ENCODE measurements at places on chromosomes 1 and 21.

GRCh38 chr1:158434741-158435140 lies 8.7 kb upstream of the OR10K2 start:
- no peak for DNase-seq

- DNase-seq: no peak
These were observed 254.3 kb upstream of the DAB1 start for GRCh38 chr1:57678138-57678537.

DNA sequence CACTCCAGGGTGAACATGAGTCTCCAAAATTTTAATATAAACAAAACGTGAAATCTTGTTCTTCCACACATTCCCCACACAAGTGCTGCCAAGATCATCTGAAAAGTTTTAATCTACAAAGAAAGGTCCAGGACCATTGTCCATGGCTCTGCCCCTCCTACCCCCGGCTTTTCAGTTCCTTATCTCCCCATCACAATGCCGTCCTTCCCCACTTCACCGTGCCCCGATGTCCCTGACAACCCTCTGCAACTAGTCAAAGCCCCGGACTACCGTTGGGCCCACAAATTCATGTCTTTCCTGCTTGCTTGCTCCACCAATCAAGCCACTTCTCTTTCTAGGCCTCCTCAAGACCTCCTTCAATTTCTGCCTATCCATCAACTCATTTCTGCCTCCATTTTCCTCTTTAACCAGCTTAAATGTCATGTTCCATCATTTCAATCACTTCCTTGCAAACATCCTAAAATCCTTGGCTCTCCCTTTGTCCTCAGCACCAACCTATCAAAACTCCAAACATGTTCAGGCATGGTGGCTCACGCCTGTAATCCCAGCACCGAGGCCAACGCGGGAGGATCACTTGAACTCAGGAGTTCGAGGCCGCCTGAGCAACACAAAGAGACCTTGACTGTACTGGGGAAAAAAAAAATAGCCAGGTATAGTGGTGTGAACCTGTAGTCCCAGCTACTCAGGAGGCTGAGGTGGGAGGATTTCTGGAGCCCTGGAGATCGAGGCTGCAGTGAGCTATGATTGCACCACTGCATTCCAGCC lies 14.0 kb upstream of the BMP8B start:
- no peak for DNase-seq

GRCh38 chr1:23791516-23792047 lies 637 bp downstream of the LYPLA2 start:
- no peak for DNase-seq

DNA sequence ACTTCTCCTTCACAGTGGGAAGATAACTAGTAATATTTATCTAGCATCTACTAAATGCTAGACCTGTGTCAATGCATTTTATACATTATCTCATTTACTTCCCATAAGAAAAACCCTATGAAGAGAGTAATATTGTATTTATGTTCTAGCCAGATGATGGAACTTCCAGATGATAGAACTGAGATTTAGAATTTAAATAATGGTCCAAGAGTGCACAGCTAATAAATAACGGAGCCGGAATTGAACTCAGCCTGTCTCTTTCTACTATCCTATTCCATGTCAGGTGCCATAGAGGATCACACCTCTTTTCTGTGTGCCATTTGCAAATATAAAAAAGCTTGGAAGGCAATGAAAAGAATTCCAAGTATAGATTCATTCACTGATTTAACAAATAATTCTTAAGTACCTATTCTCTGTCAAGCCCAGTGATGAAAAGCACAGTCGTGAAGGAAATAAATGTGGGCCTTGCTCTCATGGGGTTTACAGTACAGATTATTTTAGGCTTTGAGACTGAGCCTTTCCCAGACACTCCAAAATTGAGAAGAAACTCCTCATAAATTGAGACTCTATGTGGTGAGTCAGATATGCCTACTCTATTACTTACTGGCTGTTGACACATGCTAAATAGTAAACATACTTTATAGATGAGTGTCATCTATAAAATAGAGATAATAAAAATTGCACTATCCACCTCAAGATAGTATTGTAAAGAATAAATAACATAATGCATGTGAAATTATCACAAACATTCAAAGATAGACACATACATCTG lies 378.0 kb upstream of the PRMT6 start:
- DNase-seq: no peak

- no peak for DNase-seq
These were observed 10.0 kb upstream of the RASSF5 start for GRCh38 chr1:206497363-206497762.

- DNase-seq: no peak
These were observed 1529.3 kb upstream of the TPTE start for GRCh38 chr21:8991968-8992621.

DNA sequence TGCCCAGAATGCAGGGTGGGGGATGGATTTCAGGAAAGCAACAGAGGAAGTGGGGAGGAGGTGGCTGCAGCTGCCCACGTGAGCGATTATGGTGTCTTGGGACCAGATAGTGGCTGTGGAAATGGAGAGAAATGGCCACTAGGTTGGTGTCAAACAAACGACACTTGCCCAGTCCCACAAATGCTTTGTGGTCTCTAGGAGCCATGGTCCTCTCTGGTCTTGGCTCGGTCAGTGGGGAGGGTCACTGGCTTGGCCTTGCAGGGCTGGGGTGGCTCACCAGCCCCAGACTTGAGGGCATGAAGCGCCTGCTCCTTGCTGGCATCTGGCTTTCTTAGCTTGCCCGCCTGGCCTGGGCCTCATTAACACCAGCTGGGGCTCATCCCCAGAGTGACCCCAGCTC lies 7.2 kb downstream of the PADI2 start:
- no peak for DNase-seq

GRCh38 chr1:214066190-214066589 lies 78.4 kb downstream of the PROX1 start:
- no peak for DNase-seq

- peak; percentile 73 for DNase-seq
These were observed 67.8 kb downstream of the VPS26C start for GRCh38 chr21:37199057-37199924.

DNA sequence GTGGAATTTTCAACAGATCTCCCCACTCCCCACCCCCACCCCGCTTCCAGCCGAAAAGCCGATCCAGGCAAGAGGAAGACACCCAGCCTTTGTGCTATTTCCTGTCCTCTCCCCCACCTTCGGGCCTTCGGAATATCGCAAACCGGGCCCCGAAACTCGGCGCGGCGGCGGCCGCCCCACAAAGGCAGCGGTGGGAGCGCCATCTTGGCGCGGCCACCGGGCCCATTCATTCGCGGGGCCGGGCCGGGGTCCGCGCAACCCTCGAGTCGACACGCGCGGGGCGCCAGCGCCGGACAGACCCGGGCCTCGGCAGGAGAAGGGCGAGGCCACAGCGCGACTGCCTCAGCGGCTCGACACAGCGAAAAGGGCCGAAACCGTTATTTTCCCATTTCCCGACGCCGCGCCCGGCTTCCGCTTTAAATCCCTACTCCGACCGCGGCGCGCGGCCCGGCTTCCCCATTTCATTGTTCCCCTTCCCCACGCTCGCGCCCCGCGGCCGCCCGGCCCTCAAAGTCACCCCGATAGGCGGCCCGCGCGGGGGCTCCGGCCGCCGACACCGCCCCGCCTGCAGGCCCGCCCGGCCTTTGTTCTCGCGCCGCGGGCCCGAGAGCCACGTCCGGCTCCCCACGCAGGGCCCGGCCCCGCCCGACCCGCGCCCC lies 911 bp downstream of the GNB1 start:
- DNase-seq: no peak

DNA sequence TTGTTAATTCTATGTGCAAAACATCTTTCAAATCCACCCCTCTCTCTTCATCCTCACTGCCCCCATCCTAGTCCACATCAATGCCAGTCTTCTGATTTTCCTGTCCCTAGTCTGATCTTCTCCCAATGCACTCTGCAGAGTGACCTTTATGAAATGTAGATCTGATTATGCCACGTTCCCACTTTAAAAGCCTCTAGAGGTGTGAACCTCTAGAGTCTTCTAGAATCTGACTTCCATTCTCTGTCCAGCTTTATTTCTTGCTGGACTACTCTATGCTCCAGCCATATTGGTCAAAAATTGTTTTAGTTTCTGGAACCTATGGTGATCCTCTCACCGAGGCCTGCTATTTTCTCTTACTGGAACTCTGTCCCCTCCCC lies 32.5 kb downstream of the ZNF648 start:
- no peak for DNase-seq

- DNase-seq: no peak
These were observed 89.6 kb downstream of the RERE start for GRCh38 chr1:8727809-8728213.

DNA sequence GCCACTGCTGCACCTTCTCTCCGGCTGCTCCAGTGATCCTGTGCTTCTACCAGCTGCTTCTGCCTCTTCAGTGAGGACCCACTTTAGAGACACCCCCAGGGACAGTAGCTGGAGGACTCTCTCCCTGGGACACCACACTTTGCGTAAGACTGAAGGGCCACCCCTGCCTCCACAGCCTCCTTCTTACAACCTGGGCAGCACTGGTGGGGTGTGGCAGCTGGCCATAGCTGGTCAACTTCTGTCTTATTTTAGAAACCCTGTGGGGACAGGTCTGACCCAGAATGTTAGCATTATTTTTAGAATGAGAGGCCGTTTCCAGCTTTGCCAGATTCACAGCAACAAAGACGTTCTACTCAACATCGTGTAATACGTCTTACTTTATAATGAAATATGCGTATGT lies 1.1 kb upstream of the KRTAP10-9 start:
- no peak for DNase-seq

DNA sequence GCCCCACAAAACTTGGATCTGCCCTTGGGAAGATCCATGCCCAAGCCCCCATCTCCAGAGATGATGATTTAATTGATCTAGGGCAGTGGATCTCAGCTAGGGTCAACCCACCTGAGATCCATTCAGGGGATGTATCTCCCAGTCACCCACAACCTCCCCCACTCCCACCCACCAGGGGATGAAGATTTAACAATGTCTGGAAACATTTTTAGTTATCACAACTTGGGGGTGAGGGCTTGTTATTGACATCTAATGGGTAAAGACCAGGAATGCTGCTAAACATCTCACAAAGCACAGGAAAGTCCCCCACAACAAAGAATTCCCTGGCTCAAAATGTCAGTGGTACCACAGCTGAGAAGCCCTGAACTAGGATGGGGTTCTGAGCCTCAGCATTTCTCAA lies 45.0 kb upstream of the LPGAT1 start:
- no peak for DNase-seq

GRCh38 chr21:46385846-46386733 lies 62.1 kb downstream of the PCNT start:
- DNase-seq: no peak

DNA sequence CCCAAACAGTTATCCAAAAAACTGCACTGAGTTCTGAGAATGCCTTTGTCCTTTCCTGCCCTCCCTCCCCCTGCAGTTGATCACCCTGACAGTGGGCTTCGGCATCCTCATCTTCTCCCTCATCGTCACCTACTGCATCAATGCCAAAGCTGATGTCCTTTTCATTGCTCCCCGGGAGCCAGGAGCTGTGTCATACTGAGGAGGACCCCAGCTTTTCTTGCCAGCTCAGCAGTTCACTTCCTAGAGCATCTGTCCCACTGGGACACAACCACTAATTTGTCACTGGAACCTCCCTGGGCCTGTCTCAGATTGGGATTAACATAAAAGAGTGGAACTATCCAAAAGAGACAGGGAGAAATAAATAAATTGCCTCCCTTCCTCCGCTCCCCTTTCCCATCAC lies 8.8 kb upstream of the NHLH1 start:
- no peak for DNase-seq

- no peak for DNase-seq
These were observed 792.8 kb downstream of the USP25 start for GRCh38 chr21:16522548-16522947.

- peak; percentile 100 for DNase-seq
These were observed 56.9 kb downstream of the CLSTN1 start for GRCh38 chr1:9766759-9767442.

GRCh38 chr1:224774378-224774777 lies 155.1 kb upstream of the DNAH14 start:
- DNase-seq: no peak

- DNase-seq: peak; percentile 26
These were observed 43.5 kb downstream of the GBP6 start for GRCh38 chr1:89407360-89407759.

- DNase-seq: no peak
These were observed 80.0 kb downstream of the JMJD4 start for GRCh38 chr1:227654858-227655752.

DNA sequence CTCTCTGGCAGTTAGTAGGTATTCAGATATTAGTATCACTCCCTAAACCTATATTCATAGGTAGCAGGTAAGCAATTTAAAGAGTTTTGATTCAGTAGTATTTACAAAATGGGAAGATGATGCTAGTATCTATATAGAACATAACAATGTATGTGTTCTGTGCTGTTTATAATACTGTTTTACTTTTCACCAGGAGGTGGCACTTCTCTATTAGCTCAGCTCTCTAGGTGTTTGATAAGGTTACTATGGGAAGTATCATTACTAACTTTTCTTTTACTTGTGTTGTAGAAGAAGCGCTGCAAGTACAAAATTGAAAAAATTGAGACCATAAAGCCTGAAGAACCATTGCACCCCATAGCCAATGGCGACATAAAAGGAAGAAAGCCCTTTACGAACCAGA lies 49.4 kb upstream of the FASLG start:
- no peak for DNase-seq

- no peak for DNase-seq
These were observed 86.9 kb downstream of the NAV1 start for GRCh38 chr1:201625851-201626251.

- no peak for DNase-seq
These were observed 92.5 kb downstream of the DSCAM start for GRCh38 chr21:40754466-40754865.

DNA sequence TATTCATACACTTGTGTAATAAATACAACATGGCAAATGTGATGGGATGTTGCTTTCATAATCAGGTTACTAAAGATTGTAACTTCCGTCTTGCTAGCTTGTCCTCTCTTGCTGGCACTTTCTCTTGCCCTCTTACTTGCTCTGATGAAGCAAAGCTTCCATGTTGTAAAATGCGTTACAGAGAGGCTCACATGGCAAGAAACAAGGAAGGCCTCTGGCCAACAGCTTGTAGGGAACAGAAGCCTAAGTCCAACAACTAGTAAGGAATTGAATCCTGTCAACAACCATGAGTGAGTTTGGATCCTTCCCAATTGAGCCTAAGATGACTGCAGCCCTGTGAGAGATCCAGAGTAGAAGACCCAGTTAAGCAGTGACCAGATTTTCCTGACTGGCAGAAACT lies 15.4 kb downstream of the TMED5 start:
- no peak for DNase-seq

DNA sequence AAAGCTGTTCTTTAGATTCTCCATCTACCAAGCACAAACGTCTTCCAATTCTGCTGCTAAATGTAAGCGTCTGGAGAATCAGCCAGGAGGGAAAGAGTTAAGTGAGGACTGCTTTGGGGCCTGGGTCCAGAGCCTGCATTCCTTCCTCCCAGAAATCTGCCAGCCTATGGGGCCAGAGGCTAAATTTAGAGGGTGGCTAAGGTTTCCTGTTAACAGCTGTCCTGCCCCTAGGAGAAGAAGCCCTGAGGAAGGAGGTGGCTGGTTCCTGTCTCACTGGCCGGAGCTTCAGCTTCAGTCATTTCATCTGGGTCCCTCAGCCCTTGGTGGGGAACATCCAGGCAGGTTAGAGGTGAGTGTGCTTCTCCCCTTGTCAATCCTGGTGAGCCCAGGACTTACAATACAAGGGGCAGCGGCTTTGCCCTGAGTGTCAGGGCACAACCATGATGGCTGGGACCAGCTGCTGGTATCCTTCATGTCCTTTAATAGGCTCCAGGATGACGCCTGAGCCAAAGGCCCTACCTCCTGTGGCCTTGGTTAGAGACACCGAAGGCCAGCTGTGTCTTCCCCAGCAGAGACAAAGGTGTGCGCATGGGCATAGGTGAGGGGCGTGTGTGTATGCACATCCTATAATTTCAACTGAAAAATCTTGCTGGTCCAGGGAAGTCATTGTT lies at the start of gene STYXL2:
TSS of gene STYXL2 (plus strand) at position 230 of the 671 bp plus-strand sequence. CDS start 775 bp downstream, outside the sequence.
- DNase-seq: no peak
